ENCODE measurements at places on chromosomes 4 and X. TPM values are rescaled to one million over a fixed set of nuclear protein-coding genes. Genes with fewer than 3 reads are reported as not detected.

ZCCHC12 gene
- 0.26 TPM for total RNA-seq

RHOH gene
- 0.23 TPM for total RNA-seq

GAGE12J gene
- total RNA-seq: not detected

TCEAL4 gene
- total RNA-seq: 124 TPM

GYPE gene
- not detected for total RNA-seq

ARSJ gene
- total RNA-seq: 5.0 TPM

TCEAL9 gene
- 103 TPM for total RNA-seq

TIGD4 gene
- total RNA-seq: 0.18 TPM

PRDX4 gene
- 267 TPM for total RNA-seq

G6PD gene
- total RNA-seq: 1,560 TPM

NOX1 gene
- total RNA-seq: not detected

HMGN5 gene
- total RNA-seq: 2.2 TPM

NAP1L3 gene
- total RNA-seq: 0.25 TPM
